ENCODE measurements at places on chromosomes 3 and 15.
A peak's percentile ranks its signal among the peaks of the same experiment; 100 is the strongest.

DNA sequence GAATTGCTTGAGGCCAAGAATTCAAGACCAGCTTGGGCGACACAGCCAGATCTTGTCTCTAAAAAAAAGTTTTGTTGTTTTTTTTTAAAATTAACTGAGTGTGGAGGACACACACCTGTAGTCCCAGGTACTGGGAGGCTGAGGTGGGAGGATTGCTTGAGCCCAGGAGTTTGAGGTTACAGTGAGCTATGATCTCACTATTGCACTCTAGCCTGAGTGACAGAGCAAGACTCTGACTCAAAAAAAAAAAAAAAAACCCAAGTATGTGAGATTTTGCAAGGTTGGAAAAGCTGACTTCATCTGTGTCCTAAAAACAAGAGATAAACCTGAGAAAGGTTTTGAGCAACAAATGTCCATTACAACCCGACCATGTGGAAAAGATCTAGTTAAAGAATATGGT lies 5.4 kb upstream of the TOPBP1 start:
- no peak for DNase-seq

- DNase-seq, result peak; percentile 50
Observed at GRCh38 chr3:66609660-66610561, 109.1 kb upstream of the LRIG1 start.

- no peak for DNase-seq
Observed at GRCh38 chr3:42749753-42750231, 23.3 kb downstream of the CCDC13 start.

DNA sequence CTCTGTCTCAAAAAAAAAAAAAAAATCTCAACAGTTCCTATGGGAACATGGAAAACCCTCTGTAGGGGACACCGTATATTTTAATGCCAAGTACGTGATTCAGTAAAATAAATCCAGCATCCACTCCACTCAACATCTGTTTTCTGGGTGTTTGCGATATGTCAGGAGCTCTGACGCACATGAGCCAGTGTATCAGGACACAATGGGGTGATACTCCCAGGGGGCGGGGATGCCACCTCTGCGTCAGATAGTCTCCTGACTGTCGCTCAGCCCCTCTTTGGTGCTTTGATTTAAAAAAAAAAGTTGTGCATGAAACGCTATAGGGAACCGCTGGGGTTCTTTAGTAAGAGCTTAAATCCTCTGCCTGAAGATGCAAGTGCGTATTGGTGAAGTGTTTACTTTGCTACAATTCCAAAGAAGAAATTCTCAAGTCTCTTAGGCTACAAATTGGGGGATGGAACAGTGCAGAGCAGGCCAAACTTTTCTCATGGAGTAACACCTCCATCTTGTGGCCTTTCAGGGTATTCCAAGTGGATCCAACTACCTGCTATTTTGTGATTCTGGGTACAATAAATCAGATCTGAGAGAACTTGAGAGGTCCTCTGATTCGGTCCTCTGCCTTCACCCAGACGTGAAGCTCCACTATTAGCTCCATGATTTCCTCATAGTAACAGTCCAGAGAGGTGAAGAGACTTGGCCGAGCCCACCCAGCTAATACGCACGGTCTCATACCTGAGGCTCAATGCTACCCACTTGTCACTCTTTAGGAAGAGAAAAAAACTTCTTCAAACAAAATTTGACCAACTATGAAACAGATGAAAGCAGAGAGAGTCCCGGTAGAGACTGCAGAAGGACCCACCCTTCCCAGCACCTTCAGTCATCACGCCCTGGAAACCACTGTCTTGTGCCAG lies 9.3 kb upstream of the NR2E3 start:
- peak; percentile 59 for DNase-seq

GRCh38 chr15:86615816-86616215 lies 536.1 kb downstream of the AGBL1 start:
- DNase-seq, result no peak

DNA sequence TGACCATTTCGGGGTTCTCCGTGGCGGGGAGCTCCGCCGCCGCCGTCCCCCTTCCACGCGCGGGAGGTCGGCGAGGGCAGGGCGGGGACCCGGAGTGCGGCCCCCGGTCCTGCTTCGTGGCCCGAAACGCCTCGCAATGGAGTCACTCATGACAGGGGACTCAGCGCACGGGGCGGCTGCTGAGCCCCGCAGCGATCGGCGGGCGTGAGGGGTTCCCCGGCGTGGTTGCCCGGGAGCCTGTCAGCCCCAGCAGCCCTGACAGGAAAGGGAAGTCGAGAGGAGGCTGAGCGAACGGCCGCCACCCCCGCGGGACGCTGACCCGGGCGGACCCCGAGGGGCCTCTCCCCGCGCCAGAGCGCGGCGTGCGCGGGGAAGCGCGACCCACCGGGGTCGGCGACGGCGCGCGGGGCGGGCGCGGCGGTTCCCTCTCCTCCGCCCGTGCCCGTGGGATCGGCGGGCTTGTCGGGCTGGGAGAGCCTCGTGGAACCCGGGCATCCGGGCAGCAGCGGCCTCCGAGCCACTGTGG lies 564 bp upstream of the PIGZ start:
- DNase-seq, result no peak

Data from epithelial cell of proximal tubule (primary cell).